ENCODE measurements at places on chromosomes 16 and 17.
A peak's percentile ranks its signal among the peaks of the same experiment; 100 is the strongest.

GRCh38 chr17:12667299-12667958 lies 1.7 kb downstream of the MYOCD start:
- DNase-seq = peak; percentile 6

GRCh38 chr16:1034230-1035065 lies 38.1 kb upstream of the SSTR5 start:
- no peak for DNase-seq

DNA sequence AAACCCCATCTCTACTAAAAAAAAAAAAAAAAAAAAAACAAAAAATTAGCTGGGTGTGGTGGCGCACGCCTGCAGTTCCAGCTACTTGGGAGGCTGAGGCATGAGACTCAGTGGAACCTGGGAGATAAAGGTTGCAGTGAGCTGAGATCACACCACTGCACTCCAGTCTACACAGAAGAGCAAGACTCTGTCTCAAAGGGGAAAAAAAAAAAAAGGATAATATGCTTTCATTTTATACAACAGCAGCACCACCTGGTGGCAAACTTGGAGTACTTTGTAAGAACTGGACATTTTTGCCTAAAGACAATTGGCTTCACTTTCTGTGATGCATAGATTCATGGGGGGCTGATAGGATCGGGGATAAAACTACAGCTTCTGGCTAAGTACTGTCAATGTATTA lies 8.5 kb downstream of the CHTF8 start:
- no peak for DNase-seq

DNA sequence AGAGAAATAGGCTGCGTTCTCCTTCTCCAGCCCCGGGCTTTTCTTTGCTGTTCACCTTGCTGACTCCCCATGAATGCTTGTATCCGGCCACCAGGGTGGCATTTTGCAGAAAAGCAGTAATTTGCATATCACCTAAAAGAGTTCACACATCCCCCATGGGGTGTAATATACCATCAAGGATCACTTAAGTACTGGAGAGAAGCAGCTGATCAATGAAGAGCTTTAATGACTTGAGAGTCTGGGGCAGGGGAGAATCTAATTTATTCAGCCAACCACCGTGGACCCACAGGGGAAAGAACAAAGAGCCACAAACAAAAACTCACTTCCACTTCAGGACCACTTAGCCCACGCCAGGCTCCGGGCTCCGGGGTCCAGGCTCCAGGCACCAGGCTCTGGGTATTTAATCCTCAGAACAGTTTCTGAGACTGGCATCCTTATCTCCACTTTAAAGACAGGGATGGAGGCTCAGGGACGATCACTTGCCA lies 33.9 kb upstream of the SEC14L1 start:
- peak; percentile 44 for DNase-seq

DNA sequence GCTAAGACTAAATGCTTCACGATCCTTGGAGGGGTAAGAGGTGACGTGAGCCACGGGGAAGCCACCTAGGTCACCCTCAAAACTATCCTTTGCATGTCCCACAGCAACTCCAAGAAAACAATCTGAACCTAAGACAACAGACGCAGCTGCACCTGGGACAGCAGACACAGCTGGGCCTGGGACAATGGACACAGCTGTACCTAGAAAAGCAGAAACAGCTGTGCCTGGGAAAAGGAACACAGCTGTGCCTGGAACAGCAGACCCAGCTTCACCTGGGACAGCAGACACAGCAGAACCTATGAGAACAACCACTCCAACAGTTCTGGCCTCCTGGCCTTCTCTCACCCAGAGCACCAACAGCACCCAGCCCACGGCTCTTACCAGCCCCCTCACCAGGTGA lies 11.7 kb upstream of the CD300LD start:
- DNase-seq = no peak

DNA sequence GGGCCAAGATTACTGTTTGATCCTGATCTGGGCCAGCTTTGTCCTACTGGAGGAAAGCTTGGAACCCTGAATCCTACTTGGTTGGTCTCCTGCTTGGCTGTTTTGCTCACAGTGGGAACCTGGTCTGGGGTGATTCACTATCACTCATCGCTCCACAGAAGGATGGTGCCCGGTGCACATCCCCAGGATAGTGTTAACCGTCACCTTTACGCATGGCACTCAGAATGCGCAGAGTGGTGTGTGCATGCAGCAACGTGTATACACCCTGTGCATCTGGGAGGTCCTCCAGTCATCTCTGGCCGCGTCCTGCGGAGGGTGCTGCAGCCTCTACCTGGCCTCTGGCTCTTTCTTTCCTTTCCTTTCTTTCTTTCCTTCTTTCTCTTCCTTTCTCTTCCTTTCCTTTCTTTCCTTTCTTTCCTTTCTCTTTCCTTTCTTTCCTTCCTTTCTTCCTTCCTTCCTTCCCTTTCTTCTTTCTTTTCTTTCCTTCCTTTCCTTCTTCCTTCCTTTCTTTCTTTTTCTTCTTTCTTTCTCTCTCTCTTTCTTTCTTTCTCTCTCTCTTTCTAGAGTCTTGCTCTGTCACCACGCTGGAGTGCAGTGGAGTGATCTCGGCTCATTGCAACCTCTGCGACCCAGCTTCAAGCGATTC lies 13.1 kb downstream of the SOCS3 start:
- no peak for DNase-seq

GRCh38 chr16:7637446-7637845 lies 304.8 kb downstream of the RBFOX1 start:
- DNase-seq = no peak

- no peak for DNase-seq
Measured at GRCh38 chr16:50126183-50126582, 26.9 kb upstream of the TENT4B start.

DNA sequence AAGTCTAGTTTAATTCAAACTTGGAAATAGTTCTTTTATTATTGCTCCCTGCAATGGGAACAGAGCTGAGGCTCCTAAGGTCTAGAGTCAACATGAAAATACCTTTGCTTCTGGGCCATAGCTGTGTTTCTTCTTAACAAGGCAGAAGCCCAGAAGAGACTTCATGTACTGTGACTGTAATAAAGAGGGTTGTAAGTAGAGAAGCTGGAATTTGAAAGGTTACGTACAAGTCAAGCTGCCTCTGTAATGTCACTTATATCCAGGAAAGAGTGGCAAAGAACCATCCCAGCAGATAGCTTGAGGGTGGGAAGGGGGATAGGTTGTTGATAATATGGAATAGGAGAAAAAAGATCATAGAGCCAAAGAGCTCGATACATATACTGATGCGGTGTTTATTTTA lies 248.6 kb downstream of the WWOX start:
- DNase-seq = no peak

- no peak for DNase-seq
Measured at GRCh38 chr16:49542946-49543630, 169.5 kb downstream of the C16orf78 start.

- no peak for DNase-seq
Measured at GRCh38 chr17:30476726-30477082, 504 bp upstream of the GOSR1 start.

DNA sequence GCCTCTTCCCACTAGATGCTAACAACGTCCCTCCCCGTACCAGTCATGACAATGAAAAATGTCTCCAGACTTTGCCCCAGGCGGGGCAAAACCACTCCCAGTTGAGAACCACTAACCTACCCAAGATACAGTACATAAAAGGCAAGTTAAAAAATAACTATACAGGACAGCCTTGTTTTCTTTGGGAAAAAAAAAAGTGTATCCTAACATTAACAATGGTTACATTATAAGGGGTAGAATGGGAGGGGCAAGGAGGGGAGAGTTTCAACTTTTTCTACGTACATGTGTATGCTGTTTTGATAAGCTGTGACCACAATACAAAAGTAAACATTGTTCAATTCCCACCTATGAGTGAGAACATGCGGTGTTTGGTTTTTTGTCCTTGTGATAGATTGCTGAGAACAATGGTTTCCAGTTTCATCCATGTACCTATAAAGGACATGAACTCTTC lies 94.9 kb downstream of the TOX3 start:
- DNase-seq = no peak

- no peak for DNase-seq
Measured at GRCh38 chr16:51431517-51432241, 280.6 kb upstream of the SALL1 start.

DNA sequence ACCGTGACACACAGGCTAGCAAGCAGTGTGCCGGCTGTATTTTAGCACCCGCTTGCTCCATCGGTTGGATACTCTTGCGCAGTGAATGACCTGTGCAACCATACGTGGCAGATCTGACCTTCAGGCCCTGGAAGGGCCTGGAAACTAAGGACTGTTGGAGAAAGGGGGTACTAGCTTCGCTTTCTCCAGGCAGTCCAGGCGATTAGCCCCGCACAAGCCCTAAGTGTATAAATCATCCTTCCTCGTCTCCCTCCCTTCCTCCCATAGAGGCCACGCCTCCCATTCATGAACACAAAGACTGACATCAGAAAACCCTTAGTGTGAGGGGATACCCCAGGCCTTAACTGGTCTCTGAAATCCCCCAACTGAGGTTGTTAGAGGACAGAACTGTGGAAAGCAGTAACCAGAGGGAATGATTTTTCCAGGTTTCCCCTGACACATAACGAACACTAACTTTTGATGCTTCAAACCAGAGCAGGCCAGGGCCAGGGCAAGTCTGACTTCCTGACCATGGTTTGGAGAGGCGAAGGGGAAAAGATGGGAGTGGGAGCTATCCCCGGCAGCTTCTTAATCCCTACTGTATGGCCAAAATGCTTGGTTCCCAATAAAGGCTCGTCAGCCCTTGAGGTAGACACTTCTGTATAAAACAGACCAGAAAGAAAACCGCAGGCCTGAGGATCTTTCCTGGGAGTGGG lies 1.4 kb upstream of the DYNLL2 start:
- no peak for DNase-seq

GRCh38 chr16:88804552-88805339 lies 1.2 kb downstream of the CDT1 start:
- DNase-seq = no peak

GRCh38 chr16:53091466-53092211 lies 36.8 kb downstream of the CHD9 start:
- no peak for DNase-seq

- DNase-seq = no peak
Measured at GRCh38 chr16:56716761-56717160, 13.2 kb upstream of the NUP93 start.

DNA sequence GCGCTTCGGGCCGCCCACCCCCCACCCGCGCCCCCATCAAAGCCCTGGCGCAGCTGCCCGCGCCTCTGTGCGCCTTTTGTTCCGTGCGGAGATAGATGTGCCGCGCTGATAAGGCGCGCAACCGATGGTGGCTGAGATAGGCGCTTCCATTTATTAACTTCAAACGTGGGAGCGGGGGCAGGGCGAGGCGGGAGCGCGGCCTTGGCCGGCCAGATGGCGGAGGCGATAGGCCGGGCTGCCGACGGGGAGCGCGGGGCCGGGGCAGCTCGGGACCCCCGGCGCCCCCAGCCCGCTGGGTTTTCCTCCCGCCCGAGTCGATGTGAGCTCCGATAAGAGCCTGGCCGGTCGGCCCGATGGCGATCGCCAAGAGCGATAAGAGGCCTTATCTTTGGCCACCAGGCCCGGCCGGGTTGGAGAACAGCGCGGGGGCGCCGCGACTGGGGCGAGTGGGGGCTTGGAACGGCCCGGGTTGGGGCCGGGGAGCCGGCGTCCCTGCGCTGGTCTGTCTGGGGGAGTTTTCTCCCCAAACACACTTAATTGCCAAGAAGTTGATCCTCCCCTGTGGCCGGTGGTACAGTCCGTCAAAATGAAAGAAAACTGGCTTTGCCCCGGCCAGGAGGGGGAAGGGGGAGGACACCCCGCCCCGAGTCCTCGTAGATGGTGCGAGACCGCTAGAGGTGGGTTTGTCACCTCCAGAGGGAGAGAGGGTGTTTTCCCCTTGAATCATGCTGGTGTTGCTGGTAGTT lies 2.7 kb downstream of the ZFPM1 start:
- peak; percentile 91 for DNase-seq

- DNase-seq = no peak
Measured at GRCh38 chr16:4525069-4525468, 13.5 kb downstream of the CDIP1 start.

DNA sequence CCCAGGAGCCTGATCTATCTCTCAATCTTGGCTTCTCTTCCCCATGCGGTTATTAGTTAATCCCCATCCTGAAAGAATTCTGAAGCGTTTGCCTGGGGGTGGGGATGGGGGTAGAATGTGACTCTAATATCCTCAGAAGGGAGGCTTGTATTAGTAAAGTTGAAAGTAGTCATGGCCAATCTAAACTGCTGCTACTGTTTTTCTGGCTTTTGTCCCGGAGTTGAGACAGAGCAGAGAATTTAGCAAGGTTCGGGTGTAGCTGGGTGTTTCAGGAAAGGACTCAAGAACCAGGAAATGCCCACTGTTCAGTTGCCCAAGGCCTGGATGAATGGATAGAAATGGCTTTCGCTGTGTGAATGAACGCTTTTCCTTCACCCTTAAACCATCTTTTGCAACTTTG lies 17.6 kb upstream of the ITGAM start:
- DNase-seq = no peak

GRCh38 chr17:73823684-73824083 lies 179.4 kb upstream of the SDK2 start:
- DNase-seq = no peak

- no peak for DNase-seq
Measured at GRCh38 chr17:55266051-55266957, 1.5 kb downstream of the HLF start.

- no peak for DNase-seq
Measured at GRCh38 chr17:40540448-40540847, 24.8 kb downstream of the CCR7 start.

DNA sequence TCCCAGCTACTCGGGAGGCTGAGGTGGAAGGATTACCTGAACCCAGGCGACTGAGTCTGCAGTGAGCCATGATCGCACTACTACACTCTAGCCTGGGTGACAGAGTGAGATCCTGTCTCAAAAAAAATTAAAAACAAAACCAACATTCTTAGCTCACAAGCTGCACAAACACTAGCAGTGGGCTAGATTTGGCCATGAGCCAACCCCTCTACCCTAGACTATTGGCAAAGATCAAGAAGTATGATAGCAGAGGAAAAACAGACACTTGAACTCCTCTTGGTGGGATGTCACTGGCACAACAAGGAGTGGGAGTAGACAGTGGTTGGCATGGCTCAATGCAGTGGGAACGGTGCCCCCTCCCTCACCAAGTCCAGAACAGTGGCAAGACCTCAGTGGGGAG lies 19.6 kb upstream of the RIPOR1 start:
- DNase-seq = no peak

- no peak for DNase-seq
Measured at GRCh38 chr17:50067996-50068395, 12.1 kb downstream of the ITGA3 start.

DNA sequence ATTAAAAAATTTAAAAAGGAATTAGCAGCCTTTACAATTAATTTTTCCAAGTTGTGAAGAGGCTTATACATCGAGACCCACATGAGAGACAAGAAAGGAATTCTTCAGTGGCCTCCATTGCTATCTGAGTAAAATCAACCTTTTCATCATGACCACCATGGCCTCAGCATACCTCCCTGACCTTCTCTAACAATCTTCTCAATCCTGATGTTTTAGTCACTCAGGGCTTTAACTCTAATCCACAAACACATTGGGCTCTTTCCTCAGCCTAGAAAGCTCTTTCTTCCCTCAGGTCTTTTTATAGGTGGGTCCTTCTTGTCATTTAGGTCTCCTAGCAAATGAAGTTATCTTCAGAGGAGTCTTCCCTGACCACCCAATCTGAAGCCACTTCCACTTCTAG lies 46.4 kb downstream of the SPOP start:
- DNase-seq = no peak

GRCh38 chr17:48455791-48456190 lies 25.8 kb upstream of the SKAP1 start:
- no peak for DNase-seq

Data from GM19239 (cell line).